Placental pericyte (primary cell): ENCODE measurements at places on chromosomes 5 and 9. TPM values are rescaled to one million over a fixed set of nuclear protein-coding genes. Genes with fewer than 3 reads are reported as not detected.

Gene NNT
- 36.5 and 66.4 TPM in 2 replicates for total RNA-seq

Gene SOX30
- under 0.01 TPM in 1 of 2 replicates, not detected in the other for total RNA-seq

Gene PSD2
- under 0.01 TPM in 1 of 2 replicates, not detected in the other for total RNA-seq

Gene OR4F3
- 0.44 TPM in 1 of 2 replicates, not detected in the other for total RNA-seq

Gene PPP3R2
- not detected in 2 replicates for total RNA-seq

Gene CPLANE1
- 17.7 and 34.4 TPM in 2 replicates for total RNA-seq

Gene DENND4C
- 40.9 and 52.4 TPM in 2 replicates for total RNA-seq

Gene TICAM2
- total RNA-seq, result 1.1 and 9.7 TPM in 2 replicates

Gene SH3GL2
- total RNA-seq, result 0.72 TPM in 1 of 2 replicates, not detected in the other

Gene ADRA1B
- under 0.01 and 0.44 TPM in 2 replicates for total RNA-seq

Gene PCDHAC1
- total RNA-seq, result under 0.01 TPM in 1 of 2 replicates, not detected in the other

Gene LOX
- total RNA-seq, result 92.5 and 218 TPM in 2 replicates

Gene ADAM19
- 43.1 and 479 TPM in 2 replicates for total RNA-seq

Gene TAF11L10
- total RNA-seq, result not detected in 2 replicates

Gene DEPDC1B
- 0.44 and 12.0 TPM in 2 replicates for total RNA-seq

Gene CD14
- total RNA-seq, result 1.3 and 1.8 TPM in 2 replicates

Gene SMIM32
- not detected in 2 replicates for total RNA-seq

Gene CTXN3
- not detected in 2 replicates for total RNA-seq

Gene PCDHB14
- 0.29 and 0.44 TPM in 2 replicates for total RNA-seq

Gene RHOBTB3
- total RNA-seq, result 128 and 196 TPM in 2 replicates

Gene PRRC1
- 81.9 and 93.0 TPM in 2 replicates for total RNA-seq

Gene TMEM232
- 0.72 and 2.6 TPM in 2 replicates for total RNA-seq

Gene F2RL2
- total RNA-seq, result 6.6 and 7.7 TPM in 2 replicates

Gene SLC34A3
- not detected in 2 replicates for total RNA-seq

Gene COL5A1
- 457 and 467 TPM in 2 replicates for total RNA-seq
